ENCODE measurements at places on chromosomes 5 and 9.

- DNase-seq: no peak
Observed at GRCh38 chr5:98464737-98465330, 308.6 kb upstream of the RGMB start.

- no peak for DNase-seq
Observed at GRCh38 chr5:180074462-180074861, 2.9 kb upstream of the RNF130 start.

DNA sequence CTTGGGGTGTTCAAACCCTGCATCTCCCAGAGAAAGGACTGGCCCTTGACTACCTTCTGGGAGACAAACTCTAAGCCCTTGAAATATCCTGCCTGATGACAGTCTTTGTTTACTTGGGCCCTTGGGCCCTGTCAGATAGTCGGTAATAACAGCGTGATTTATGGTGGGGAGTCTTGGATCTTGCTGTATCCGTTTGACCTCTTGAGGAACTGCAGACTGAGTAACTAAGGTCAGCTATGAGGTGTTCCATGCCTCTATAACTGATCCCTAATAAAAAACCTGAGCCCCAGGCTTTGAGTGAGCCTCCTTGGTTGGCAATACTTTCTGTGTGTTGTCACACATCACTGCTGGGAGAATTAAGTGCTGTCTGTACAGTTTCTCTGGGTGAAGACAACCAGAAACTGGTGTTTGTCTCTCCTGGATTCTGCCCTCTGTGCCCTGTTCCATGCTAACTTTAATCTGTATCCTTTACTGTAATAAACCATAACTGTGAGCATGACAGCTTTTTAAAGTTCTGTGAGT, 56.2 kb upstream of the ANKRD33B start:
- DNase-seq: no peak

GRCh38 chr9:4068449-4068848, 231.4 kb downstream of the GLIS3 start:
- no peak for DNase-seq

- no peak for DNase-seq
Observed at GRCh38 chr5:115262011-115262320, 711 bp downstream of the PGGT1B start.

- DNase-seq: peak; percentile 3
Observed at GRCh38 chr9:87436716-87437115, 61.0 kb upstream of the DAPK1 start.

DNA sequence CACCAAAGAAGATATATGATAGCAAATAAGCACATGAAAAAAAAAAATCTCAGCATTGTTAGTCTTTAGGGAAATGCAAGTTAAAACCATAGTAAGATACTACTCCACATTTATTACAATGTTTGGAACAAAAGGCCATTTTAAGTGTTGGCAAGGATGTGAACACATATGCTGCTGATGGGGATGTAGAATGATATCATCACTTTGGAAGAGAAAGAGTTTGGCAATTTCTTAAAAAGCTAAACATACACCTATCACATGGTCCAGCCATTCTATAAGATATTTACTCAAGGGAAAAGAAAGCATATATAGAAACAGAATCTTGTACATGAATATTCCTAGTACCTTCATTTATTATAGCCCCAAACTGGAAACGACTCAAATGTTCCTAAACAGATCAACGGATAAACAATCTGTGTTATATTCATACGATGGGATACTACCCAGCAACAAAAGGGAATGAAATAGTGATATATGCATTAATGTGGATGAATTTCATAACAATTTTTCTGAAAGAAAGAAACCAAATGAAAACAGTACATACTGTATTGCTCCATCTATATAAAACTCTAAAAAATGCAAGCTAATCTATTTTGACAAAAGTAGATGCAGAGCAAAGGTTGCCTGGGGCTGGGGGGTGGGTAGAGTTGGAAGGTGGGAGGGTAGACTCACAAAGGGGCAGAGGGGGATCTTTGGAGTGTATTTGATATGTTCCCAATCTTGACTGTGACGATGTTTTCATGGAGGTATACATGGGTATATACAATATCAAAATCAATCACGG, 45.7 kb upstream of the SMAD5 start:
- no peak for DNase-seq

- no peak for DNase-seq
Observed at GRCh38 chr5:143714629-143715028, 97.3 kb upstream of the HMHB1 start.

DNA sequence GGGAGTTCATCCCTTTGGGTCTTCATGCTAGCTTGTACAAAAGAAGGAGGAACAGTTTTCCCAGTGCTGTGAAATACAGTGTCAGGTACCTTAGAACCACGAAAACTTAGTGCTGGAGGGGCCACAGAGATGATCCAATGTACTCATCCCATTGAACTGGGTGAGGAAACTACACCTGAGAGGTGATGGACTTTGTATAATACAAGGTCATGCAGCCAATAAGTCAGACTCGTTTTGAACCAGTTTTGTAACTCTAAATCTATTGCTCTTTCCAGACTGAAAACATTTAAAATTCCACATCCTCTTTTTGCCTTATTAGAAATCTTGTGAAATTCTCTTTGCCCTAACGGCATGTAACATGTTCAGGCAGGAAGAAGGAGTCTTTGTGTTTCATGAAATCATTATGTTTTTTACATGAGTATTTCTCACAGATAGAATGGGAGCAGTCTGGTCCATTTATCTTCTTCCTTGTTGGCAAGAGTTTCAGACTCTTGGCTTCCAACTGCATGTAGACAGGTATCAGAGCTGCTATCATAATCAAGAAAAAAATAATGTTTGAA, 146.8 kb upstream of the FBXL7 start:
- DNase-seq: no peak

DNA sequence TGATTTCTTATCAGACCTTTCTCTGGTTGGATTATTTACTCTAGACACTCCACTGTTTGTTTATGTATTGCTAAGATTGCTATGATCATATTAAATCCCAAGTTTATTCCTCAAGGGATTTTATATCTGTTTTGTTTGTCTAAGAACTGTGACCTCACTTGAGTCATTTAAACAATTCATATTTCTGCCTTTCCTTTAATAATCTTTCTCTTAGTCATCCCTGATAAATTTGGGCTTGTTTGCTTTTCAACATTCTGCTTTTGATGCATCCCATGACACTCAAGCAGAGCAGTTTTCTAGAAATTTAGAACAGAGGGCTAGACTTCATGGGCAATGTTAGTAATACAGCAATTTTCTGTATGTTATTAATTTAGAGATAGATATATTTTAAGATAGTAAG, 231.6 kb upstream of the TNC start:
- DNase-seq: no peak

DNA sequence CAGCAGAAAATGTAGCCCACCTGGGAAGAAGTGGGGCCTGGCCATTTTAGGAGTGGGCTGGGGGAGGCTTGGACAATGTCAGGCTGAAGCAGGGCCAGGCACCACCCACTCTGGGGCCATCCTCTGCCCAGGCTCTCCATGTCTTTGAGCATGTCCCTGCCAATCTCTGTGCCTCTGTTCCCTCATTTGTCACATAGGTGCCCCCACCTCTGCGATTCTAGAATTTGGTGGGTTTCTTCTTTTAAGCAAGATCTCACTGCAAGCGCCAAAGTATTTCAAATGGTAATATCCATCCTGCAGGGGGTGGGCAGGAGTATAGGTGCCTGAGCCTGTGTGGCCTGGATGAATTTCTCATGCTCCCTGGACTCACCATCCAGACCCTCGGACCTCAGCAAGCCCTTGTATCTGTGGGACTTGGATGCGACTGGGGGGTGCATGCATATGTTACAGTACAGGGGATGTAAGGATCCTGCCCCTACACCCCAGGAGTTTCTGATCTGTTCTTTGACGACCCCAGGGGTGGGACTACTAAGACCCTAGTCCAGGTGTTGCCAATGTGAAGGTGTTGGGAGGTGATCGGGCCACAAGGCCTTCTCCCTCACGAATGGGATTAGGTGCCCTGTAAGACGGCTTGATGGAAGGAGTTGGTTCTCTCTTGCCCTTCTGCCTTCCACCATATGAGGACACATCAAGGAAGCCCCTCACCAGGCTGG, 4.3 kb downstream of the CD74 start:
- no peak for DNase-seq

DNA sequence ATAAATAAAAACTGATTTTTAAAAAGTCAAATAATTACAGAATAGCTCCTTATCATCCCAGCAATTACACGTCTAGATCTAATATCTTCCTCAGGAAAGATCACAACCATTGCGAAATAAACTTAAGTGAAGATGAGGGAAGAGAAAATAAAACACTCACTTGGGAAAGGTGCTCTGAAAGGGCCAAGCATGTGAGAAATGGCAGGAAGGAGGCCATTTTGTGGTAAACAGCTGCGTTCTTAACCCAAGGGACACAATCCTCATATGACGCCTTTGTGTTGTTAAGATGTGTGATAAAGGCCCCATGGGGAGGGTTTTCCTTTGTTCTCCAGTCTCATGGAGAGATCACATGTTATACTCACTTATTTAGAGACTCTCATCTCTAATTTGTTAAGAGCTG, 32.5 kb downstream of the JAKMIP2 start:
- no peak for DNase-seq

GRCh38 chr5:93623153-93623552, 40.1 kb downstream of the NR2F1 start:
- DNase-seq: no peak

DNA sequence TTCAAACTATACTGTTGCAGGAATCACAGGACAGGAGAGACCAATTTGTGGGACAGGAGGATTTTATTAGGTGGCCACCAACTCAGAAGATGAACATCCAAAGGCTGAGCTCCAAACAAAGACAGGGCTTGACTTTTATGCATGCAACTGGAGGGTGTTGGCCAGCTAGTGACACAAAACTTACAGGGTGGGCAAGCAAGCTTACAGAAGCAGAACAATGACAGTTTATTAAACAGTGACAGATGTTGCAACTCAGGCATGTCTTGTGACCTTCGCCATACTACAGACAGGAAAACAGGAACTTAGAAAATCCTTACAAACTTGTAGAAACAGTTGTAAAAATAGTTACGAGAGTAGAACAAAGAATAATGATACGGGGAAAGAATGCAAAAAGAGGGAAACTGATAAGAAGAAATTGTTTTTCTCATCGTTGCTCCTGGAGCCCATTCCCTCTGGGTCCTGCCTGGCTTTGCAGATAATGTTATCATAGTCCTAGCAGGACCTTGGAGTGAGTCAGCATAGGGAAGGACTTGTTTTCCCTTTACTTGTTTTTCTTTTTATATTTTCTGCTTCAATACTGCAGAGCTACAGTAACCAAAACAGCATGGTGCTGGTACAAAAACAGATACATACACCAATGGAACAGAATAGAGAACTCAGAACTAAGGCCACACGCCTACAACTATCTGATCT, 2083.0 kb upstream of the ACO1 start:
- no peak for DNase-seq

DNA sequence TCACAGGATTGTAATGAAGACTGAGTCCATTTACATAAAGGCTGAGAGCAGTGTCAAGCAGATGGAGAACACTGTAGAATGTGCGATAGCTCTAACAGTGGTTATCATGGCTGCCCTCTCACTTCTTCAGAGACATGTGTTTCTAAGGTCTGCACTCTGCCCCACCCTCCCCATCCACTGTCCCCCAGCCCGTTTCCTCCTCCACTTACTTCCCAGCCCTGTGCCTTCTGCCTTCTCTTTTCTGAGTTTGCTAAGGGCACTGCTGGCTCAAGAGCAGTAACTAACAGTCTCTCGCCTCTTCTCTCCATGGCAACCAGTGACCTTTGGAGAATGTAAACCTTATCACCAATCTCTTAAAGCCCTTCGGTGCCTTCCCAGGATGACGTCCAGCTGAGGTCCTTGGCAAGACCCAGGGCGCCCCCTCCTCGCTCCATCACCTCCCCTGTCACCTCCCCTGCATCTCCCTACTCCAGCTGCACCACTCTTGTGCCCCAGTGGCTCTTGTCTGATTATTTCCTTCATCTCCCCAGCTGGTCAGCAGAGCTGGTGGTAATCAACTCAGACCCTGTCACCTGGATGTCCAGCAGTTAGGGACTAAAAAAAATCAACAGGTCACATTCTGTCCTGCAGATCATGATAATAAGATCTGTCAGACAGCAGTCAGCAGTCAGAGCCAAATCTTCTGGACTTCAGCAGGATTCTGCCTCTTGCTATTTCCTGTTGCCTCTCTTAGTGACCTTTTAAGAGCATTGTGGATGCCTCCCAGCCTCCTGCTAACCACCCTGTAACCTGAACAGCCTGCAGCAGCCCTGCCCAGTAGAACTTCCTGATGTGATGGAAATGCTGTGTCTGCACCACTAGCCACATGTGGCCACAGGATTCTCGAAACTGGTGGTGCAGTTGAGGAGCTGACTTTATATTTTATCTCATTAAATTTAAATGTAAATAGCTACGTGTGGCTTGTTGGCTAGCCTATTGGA, 9.0 kb downstream of the FXN start:
- no peak for DNase-seq

DNA sequence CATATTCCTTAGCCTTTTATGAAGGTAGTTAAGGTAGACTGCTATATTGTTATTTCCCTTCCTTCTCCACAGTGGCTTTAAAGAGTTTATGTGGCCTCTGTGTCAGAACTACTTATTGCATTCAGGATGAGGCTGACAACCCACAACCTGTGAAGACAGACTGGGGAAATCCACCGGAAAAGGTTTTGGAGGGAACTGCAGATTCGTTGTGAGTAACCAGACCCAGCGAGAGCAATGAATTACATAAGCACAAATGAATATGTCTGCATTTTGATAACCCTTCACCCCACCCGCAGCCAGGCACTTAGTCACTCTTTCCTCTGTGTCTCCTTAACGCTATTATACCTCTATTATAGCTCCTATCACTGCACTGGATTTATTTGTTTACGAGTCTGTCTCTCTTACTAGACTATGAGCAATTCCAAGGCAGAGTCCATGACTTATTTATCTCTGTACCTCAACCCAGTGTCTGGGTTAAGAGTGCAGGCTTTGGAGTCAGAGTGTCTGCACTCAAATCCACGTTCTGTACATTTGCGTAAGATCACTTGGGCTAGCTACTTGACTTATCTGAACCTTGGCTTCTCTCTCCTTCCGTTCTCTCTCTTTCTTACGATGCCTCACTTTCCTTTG, 19.2 kb downstream of the KCTD16 start:
- DNase-seq: no peak

GRCh38 chr5:152329761-152330283, 75.3 kb downstream of the NMUR2 start:
- DNase-seq: no peak

DNA sequence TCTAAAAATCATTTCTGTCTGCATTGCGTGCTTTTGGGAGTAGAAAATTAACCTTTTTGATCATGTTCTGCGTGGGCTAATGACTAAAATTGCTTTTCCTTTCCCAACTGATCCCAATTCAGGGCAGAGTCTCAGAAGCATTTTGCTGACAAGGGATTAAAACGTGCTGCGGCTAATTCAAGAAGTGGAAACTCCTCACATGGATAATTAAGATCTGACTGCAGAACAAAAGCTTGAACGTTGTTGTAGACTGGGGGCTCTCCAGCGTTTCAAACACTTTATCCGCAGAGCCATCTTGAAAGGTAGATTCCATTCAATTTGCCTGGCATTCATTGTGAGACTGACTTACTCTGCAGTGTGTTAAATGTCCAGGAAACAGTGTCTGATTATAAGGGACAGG, 485.3 kb upstream of the DMAC1 start:
- no peak for DNase-seq

- DNase-seq: no peak
Observed at GRCh38 chr5:10354048-10354872, 765 bp downstream of the MARCHF6 start.
